Nucleus accumbens (tissue), 56 donors: ENCODE measurements at places on chromosomes 2 and 18.

GRCh38 chr2:233831861-233832260 is 22.5 kb downstream of the HJURP start:
- no peak for DNase-seq

DNA sequence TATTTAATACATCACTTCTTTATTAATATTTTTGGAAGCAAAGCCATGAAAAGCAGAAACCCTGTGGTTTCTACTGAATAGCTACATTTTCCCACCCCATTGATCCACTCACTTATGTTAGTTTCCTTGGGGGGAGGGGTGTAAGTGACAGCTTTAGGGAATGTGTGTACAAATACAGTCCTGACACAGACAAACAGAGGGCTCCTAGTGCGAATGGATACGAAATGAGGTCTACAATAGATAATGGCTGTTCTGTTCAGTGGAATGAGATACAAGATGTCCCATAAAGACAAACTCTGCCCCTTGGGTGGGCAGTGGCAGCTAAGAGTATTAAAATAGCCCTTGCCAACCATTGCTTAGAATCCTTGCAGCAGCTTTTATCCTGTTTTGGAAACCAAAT is 312.9 kb downstream of the NCKAP5 start:
- no peak for DNase-seq

DNA sequence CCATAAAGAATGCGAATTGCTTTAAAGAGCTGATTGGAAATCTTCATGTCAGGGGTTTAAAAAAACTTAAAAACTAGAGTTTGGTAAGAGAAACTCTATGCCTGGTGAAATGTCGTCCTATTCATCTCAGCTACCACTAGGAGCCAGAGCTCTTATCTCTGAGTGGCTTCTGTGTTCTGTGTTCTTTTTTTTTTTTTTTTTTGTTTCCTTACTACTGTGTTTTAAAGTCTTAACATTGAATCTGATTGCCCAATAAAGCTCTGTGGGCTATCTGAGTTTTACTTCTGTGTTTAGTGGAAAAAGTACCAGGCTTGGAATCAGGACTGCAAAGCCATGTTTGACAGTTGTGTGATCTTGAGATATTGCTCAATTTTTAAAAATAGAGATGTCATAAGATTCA is 494.8 kb downstream of the RIT2 start:
- DNase-seq, result no peak

DNA sequence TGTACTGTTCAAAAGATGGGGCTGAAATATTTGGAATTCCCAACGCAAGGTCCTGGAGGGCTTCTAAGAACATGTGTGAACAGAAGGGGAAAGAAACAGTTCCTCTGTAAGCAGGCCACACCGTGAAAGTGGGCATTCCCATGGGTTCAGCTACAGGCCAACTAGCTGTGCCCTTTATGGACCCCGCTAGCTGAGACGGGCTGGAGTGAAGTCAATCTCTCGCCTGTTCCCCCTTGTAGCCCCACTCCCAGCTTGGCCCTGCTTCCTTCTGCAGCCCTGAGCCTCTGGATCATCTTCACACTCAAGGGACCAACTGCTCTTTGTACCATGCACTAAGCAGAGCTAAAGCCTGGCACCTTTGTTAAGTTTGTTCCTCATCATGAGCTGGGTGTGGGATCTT is 55.4 kb downstream of the POLR1A start:
- no peak for DNase-seq

DNA sequence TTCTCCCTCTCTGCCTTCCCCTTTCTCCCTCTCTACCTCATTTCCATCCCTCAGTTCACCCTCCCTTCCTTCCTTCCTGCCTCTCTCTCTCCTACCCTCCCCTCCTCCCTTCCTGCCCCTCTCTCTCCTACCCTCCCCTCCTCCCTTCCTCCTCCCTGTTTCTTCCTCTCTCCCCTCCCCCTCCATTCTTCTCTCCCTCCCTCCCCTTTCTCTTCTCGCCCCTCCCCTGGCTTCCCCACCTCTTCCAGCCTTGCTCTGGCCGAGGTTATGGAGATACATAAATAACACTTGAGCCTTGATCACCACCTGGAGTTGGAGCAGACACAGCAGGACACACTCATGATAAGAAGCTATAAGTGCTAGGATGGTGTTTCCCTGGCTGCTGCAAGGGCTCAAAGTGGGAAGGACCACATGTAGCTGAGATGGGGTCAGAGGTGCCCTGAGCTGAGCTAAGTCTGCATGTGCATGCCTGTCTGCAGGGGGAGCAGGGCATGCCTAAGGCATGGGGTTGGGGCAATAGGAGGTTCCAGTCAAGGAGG is 326.1 kb upstream of the HS6ST1 start:
- no peak for DNase-seq

DNA sequence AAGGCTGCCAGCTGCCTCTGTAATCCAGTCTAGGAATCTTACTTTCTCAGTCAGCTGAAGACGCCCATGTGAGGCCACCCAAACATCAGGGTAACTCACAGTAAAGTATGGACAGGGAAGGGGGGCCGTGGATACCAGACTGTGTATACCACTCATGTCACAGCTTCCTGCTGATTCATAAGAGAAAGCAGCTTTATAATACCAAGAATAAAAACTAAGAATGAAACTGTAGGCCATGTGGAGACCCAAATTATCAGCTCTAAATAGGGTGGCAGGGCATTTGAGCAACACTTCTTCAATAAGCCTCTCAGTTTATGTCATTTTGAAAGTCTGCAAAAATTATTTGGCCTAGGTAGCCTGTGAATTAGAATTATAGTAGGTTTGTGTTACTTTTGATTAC is 115.0 kb upstream of the CDCA7 start:
- no peak for DNase-seq

- no peak for DNase-seq
These were observed 528.8 kb downstream of the CPS1 start for GRCh38 chr2:211085056-211085680.

- no peak for DNase-seq
These were observed 168.5 kb downstream of the CBLN2 start for GRCh38 chr18:72375618-72376017.

DNA sequence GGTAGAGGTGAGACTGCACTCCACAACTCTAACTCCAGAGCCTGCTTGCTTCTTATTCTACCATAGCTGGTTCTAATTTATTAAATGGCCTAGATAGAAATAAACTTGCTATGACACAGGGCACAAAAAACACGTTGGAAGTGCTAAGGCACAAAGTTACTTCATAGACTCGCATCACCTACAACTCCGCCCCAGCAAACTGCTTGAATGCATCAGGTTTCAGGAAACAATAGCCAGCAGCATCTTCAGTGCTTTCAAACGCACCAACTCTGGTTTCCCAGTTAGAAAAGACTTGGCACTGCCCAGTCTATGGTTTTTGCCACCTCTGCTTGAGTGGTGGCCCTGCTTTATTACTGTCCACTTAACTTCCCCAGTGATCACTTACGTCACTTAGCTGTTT is 142.6 kb downstream of the RIF1 start:
- DNase-seq, result no peak

DNA sequence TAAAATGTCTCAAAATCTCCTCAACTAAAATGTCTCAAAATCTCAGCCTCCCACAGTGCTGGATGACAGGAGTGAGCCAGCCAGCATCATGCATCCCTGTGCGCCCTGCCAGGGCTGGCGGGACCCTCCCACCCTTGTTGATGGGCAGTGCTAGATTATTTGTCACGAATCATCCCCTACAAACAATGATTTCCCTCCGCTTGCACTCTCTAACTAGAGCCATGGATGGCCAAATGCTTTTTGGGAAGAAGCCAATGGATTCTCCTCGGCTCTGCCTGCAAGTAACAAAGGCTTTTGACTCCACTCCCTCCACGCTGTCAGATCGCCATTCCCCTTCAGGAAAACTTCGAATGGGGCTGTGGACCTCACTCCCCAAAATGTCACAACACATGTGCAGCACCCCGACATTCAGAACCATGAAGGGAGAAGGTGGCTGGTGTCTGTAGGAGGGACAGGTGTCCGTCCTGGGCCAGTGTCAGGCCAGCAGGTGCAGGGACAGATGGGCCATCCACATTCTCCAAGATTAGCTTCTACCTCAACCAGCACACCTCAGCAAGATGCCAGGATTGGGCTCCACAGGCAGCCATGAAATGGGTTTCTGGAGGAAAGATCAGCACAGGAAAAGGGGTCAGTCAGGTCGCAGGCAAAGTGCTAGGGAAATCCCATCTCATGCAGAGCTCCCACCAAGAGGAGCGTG is 11.5 kb downstream of the AMER3 start:
- no peak for DNase-seq

- no peak for DNase-seq
These were observed 133.5 kb upstream of the SLC14A2 start for GRCh38 chr18:45481821-45482220.

- DNase-seq, result no peak
These were observed 1.7 kb upstream of the USP14 start for GRCh38 chr18:156514-157230.

DNA sequence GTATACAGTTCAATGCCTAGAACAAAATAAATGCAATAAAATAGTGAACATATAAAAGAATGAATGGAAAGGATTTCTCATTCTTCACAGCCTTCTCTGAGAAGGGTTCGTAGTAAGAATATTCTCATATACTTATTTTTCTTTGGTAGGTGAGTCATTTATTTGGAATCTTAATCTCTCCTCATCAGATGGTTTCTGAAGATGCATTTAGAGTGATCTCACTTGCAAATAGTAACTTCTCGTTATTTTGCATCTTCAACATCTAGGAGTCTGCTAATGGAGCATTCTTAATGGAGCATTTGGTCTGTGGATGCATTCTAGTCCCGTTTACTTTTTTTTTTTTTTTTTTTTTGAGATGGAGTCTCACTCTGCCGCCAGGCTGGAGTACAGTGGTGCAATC is 3.9 kb downstream of the UBXN4 start:
- no peak for DNase-seq

- DNase-seq, result no peak
These were observed 67.4 kb upstream of the TXNDC2 start for GRCh38 chr18:9818423-9818734.

DNA sequence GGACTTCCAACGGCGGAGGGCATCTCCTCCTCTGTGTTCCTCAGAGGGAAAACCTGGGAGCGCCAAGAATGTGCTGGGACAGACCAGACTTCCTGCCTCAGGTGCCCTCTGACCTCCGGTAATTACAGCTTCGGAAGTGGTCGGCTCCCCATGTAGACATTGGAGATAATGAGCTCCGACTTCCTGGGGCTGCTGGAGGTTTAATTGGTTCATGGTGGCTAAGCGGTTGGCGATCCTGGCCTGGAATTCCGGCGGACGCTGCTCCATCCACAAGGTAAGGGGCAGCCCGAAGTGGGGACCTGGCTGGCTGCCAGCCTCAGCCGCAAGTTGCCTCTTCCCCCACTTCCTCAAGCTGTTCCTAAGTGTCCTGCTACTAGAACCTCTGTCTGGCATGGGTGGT is 83.2 kb upstream of the EPC2 start:
- DNase-seq, result no peak

- no peak for DNase-seq
These were observed 1.6 kb downstream of the TMEM178A start for GRCh38 chr2:39667104-39667885.

DNA sequence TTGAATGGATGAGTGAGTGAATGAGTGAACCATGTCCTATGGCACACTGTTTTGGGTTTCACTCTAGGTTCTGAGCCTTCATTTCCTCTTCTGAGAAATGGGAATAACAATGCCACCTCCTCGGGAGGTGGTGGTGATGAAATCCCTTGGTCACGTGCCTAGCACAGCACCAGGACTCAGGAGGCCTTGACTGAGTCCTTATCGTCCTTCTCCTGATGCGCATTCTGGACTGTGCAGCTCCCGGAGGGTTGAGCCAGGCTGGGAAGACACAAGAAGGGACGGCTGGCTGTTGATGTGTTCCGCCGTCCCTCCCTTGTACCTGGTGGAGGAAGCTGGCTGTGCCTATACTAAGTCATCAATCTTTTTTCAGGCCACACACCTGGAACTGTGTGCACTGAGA is 437.3 kb downstream of the ZNF521 start:
- no peak for DNase-seq

DNA sequence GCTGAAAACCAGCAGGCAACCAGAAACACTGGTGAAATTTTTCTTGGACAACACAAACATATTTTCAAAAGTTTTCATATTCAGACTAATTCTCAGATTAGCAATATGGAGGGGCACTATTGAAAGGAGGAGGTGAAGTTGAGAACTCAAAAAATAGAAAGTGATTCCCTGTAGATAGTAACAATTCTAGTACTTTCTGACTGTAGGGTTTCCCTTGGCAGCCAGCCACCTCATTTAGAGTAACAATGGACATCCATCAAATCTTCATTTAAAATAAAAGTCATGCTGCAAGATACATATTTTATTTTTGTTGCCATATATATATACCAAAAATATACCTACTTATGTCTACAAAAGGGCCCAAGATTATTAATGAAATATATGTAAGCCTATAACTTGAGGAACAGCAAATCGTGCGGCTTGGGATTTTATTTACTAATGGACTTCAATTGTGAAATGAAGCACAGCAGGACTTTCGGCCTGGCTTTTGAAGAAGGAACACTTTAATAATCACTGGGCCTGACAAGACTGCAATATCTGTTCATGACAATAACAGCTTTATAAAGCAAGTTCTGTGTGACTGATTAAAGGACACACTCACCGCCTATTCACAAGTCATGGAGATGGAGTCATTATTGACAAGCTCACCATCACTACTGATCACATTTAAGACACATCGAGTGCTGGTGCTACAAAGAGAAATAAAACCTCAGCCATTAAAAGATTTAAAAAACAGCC is 6.8 kb upstream of the NR4A2 start:
- no peak for DNase-seq

GRCh38 chr2:24926602-24927252 is 6.7 kb upstream of the ADCY3 start:
- no peak for DNase-seq
